ENCODE measurements at places on chromosomes 13 and 19.

DNA sequence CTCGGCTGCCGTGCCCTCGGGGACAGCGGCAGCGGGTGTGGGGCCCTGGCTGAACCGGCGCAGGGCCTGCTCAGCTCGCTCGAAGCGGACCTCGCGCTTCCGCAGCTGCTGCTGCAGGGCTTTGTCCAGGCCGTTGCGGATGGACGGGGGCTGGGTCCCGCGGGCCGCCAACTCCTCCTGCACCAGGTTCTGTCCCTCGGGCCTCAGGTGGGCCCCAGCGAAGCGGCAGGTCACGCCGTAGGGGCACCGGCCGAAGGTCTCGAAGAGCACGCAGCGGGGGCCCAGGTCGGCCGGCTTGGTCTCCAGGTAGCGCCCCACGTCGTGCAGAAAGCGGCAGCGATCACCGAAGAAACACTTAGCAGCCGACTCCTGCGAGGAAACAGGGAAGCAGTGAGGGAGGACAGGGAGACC is 1.6 kb downstream of the DUS3L start:
- DNase-seq = no peak

DNA sequence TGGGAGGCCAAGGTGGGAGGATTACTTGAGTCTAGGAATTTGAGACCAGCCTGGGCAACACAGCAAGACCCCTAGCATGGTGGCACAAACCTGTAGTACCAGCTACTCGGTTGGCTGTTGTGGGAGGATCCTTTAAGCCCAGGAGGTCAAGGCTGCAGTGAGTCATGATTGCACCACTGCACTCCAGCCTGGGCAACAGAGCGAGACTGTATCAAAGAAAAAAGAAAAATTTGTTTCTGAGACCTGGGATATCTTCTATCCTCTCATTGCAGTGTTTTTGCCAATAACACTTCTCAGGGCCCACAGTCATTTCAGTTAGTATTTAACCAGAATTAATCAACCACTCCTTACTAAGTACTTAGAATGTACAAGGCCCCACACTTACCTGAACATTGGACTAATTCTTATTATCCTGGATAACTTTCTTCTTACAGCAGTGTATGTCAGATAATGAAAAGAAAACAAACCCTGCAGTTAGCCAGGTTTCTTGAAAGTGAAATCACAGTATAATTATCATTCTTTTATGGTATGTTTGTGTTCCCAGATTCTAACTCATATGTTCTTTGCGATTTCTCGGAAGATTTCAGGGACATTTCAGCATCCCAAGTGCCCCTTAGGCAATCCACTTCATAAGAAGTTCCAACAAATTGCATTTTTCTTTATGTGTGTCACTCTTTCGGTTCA is 75.6 kb upstream of the KLF5 start:
- peak; percentile 6 for DNase-seq

- DNase-seq = no peak
Observed at GRCh38 chr19:44685877-44686276, 13.1 kb upstream of the CEACAM16 start.

DNA sequence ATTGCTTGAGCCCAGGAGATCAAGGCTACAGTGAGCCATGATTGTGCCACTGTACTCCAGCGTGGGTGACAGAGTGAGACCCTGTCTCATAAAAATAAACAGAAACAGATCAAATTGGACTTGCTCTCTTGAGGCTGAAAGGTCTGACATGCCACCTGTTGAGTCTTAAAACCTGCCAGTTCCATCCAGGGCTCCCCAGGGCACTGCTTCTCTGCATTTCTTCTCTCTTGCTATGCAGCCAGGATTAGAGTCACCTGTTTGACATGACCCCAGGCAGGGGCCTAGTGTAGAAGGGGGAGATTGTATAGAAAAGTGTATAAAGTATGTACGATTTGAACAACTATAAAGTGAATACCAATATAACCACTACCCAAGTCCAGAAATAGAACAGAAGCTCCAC is 45.4 kb downstream of the ARHGAP35 start:
- DNase-seq = no peak

- peak; percentile 55 for DNase-seq
Observed at GRCh38 chr19:46704379-46705076, 12.4 kb downstream of the PRKD2 start.

DNA sequence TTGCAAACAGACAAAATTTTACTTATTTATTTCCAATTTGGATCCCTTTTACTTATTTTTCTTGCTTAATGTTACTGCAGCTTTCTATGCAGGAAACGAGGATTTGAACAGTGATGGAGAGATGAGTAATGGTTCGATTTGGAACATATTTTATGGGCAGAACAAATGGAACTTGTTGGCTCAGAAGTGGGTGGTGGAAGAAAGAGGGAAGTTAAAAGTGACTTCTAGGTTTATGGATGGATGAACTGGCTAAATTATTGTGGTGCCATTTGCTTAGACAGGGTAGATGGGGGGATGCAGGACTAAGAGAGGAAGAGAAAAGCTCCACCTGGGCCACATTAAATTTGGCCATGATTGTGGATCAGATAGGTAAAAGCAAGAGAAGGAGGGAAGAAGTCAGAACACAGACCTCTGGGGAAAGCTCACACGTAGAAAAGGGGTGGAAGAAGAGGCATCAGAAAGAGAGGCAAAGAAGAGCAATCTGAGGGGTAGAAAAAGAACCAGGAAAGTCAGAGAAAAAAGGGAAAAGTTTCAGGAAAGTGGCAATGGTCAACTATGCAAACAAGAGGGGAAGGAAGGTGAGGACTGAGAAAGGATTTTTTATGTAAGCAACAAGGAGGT is 768 bp upstream of the CYSLTR2 start:
- no peak for DNase-seq

- no peak for DNase-seq
Observed at GRCh38 chr19:50204081-50204428, 633 bp downstream of the MYH14 start.

DNA sequence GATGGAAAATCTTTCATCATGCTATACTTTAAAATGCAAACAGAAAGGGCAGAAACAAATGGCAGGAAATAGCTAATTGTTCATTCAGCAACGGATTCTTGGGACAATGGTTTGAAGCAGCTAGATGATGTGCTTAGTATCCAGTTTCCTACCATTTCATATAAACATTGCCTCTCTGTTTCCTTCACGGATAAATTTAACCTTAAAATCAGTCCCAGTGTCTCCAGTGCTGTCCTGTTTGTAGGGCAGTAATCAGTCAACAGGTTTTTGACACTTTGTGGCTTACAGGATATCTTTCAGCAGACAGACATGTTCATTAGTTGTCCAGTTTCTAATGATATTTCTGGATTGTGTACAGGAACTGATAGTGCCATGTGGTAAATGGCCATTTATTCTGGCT is 24.7 kb upstream of the RB1 start:
- no peak for DNase-seq

DNA sequence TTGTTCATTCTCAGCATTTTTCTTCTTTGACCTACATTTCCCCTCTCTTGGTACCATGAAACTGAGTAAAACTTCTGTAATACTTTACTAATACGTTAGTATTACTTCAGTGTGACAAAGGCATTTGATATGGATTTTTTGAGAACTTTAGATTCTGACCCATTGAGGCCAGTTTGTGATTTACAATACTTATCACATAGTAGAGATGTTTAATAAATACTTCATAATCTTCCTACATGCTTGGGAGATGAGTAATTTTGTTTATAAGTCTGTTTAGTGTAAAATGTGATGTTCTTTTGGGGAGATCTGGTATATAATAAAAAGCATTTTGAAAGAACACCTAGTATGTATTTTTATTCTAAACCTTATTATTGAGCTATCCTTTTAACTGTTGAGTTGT is 29.7 kb downstream of the GTF2F2 start:
- DNase-seq = no peak

DNA sequence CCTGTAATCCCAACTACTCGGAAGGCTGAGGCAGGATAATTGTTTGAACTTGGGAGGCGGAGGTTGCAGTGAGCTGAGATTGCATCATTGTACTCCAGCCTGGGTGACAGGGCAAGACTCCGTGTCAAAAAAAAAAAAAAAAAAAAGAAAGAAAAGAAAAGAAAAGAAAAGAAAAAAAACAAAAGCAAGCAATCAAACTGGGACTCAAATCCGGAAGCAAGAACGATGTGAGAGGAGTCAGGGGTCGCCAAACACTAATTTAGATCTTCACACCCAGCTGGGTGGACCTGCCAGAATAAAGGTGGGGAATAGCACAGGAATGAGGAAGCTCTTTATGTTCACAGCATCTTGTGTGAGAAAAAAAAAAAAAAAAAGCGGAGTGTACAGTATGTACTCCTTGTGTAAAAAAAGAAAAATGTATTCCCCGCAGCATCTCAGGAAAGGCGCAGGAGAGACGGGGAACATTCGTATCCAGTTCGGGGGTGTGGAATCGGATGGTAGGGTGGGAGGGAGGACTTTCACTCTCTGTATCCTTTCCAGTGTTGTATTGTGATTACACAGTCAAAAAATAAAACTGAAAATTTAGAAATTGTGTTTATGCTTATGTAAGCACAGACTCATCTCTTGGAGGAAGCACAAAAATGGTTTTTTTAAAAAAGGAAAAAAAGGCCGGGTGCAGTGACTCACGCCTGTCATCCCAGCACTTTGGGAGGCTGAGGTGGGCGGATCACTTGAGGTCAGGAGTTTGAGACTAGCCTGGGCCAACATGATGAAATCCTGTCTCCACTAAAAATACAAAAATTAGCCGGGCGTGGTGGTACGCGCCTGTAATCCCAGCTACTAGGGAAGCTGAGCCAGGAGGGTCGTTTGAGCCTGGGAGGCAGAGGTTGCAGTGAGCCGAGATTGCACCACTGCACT is 7.6 kb downstream of the DNAJB1 start:
- peak; percentile 52 for DNase-seq

- DNase-seq = no peak
Observed at GRCh38 chr19:16057062-16057461, 19.2 kb upstream of the TPM4 start.

DNA sequence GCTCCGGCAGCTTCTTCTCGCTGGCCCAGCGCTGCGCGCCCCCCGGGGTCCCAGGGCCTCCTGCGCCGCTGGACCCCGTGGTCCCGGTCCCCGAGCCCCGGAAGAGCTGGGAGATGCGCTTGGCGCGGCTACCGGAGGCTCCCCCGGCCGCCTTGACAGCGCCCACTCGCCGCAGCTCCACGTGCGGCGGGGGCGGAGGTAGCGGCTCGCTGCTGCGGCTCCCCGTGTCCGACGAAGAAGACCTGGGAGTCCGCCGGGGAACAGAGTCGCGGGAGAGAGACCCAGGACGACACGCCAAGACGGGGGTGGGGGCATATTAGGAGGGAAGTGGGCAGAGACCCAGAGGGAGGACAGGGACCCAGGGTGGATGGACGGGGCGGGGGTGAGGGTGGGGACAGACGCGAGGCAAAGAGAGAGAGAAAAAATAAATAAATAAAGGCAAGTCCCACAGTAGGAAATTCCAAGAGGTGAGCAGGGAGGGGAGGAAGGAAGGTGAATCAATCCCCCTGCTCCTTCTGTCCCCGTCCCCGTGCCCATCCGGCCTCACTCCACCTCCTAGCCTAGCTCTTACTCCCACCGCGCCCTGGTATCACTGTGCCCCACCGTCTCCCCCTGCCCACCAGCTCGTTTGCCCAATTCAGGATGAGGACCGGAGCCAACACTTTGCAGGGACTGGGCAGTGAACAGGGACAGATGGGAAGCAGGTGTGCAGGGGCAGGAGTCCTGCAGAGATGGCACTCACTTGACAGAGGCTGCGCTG is 826 bp downstream of the RASIP1 start:
- no peak for DNase-seq

DNA sequence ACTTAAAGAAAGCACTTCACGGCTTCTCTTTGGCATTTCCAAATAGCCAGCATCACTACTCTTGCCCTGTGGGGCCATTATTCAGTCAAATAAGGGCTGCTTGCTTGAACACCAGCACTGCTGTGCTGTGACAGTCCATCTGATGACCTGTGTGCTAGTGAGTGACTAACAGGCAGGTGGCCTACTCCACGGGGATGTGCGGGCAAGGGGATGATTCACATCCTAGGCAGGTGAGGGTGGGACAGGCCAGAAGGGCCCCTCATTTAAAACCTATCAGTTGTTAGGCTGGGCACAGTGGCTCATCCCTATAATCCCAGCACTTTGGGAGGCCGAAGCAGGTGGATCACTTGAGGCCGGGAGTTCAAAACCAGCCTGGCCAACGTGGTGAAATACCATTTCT is 8.2 kb downstream of the CCNE1 start:
- no peak for DNase-seq

DNA sequence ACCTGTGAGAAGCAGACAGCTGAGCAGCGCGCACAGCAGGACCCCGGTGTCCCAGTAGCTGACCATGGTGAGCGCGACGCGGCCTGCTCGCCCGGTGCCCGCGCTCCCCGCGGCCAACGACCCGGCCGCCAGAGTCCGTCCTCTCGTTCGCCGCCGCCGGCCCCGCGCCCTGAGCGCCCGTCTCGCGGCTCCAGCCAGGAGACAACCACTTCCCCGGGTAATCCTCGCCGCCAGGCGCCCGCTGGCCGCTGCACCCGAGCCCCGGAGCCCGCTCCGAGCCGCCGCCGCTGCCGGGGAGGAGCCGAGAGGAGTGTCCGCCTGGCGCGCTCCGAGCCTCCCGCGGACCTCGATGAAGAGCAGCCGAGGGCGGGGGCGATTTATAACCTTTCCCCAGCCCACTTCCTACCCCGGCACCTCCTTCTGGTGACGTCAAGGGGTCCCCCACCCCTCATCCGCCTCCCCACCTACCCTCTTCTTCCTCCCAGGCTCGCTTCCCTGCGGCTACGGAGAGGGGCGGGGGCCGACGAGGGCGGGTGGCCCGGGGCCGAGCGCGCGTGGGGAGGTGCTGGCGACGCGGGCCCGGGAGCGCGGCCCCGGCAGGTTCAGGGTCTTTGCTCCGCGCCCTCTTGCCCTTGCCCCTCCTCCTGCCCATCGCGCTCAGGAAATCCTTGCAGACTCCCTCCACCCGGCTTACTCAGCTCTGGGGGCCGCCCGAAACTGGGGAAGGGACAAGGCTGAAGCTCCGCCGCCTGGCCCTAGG is at the start of gene FLT1:
Gene FLT1 (minus strand): TSS at position 351 of the 760 bp plus-strand sequence. CDS start 285 bp downstream, at position 66.
- peak; percentile 18 for DNase-seq

- DNase-seq = no peak
Observed at GRCh38 chr13:112911883-112912282, 57.1 kb upstream of the MCF2L start.

- peak; percentile 89 for DNase-seq
Observed at GRCh38 chr19:42052241-42052863, 17.7 kb downstream of the GRIK5 start.

DNA sequence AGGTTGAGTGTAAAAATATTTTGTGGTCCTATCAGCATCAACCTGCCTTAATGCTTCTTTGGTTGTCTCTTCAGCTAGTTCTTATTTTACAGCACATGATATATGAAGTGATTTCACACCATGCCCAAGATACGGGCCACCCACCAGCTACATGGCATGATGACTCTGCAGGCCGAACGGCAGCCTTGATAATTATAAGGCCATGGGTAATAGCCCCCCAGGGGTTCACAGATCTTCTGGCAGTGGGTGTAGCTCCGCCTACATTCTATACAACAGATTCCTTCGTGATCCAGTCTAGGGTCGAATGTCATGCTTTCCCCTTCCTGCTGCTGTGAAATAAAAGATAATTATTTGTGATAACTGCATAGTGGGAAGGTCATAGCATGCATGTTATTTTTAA is 36.1 kb downstream of the CNMD start:
- DNase-seq = no peak

- DNase-seq = no peak
Observed at GRCh38 chr19:50717891-50718254, 1.7 kb downstream of the SHANK1 start.

Measured in myocyte (in vitro differentiated cells).